Activated CD8-positive, alpha-beta memory T cell treated with anti-CD3 and anti-CD28 coated beads, Interleukin-2, amount 10 ng/mL, durations not matched to agents 7 days and 5 days (primary cell): ENCODE measurements at places on chromosomes 13 and 19. TPM values are rescaled to one million over a fixed set of nuclear protein-coding genes. Genes with fewer than 3 reads are reported as not detected.

DNA sequence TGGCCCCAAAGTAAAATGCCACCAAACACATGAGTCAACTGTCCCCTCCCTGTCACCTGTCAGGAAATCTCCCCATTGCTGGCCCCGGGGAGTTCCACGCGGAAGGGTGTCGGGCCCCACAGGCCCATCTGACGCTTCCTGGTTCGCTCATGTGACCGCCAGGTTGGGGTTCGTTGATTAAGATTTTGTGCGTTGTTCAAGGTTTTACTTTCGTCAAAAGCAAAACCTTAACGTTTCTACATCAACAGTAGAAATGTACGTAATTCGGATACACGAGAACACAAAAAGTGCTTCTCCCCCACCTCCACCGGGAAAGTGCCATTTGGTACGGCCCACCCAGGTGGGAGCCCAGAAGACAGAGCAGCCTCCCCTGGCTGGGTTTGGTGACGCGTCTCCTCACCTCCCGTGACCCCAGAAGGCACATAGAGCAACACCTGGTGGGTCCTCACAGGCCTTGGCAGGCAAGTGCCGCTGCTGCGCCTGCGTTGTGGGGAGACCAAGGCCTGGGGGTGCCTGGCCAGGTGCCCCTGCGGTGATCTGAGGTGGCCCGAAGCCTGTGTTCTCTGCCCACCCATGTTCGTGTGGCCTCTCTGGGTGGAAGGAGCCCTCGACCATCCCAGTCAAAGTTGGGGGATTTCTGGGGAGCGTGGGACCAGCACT, 161.6 kb downstream of the KDM4B start:
- peak; percentile 71 for DNase-seq

DNA sequence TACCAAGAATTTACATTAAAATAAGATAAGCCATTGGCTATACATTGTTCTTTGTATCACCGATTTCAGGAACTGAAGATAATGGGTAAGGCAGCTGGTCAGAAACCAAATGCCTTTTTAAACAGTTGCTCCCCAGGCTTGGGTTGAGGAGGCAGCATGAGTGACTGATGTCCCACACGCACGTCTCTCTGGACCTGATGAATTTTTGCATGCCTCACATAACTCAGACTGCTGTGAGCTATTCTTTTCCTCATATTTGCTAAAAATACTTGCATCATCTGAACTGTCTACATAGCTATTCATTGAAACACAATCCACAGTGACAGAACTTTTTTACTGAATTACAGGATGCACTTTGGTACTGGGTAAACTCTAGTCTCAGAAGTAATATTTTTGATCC, 123.6 kb upstream of the MAB21L1 start:
- no peak for DNase-seq

DNA sequence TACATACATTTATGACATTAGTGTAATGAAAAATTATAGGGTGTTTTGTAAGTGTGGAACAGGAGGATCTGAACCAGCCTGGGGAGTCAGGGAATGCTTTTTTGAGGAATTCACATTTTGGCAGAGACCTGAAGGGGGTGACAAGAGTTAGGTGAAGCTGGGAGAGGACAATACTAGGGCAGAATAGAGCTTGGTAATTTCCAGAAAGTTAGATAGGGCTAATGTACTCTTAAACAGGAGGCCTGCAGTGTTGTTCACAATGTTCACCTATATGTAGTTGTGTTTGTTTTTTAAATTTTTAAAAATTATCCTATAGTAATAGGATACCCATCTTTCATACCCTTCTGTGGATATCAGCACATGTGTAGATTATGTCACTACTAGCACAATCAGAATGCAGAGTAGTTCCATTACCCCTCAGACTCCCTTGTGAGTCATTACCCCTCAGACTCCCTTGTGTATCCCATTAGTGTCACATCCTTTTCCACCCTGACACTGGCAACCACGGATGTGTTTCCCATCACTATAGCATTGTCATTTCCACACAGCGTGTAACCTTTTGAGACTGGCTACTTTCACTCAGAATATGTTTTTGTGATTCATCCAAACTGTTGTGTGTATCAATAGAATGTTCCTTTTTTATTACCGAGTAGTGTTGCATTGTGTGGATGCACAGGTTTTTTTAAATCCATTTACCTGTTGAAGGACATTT, 43.1 kb downstream of the PCCA start:
- DNase-seq, result peak; percentile 51

DNA sequence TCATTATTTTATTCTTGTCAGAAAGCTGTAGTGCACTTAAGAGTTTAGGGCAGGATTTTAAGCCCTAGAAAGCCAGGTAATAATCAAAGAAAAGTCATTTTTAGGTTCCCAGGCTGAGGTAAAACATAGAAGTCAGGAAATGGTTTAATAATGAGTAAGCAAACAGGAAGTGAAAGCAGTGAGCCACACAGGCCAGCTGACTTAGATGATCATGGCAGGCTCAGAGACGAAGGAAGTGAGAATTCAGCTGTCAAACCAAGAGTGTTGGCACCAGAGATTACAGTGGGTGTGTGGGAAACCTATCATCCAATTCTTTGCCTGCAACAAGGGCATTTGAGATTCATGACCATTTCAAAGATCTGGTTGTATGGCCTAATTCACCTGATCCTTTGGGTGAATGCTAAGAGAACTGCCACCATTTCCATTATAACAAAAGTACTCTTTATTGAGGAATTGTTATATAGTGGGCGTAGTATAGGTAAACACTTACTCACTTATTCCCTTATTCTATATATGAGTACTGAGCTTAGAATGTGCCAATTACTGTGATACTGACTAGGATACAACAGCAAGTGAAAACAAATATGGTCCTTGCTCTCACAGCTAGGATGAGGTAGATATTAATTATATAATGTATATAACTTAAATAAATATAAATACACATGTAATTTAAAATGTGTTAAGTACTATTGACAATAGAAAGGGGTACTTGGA, 103.7 kb upstream of the EDNRB start:
- peak; percentile 80 for DNase-seq

The ATP4A gene
- not detected for total RNA-seq

The GNA15 gene
- 39.8 TPM for total RNA-seq

The KLK14 gene
- 0.61 TPM for total RNA-seq

DNA sequence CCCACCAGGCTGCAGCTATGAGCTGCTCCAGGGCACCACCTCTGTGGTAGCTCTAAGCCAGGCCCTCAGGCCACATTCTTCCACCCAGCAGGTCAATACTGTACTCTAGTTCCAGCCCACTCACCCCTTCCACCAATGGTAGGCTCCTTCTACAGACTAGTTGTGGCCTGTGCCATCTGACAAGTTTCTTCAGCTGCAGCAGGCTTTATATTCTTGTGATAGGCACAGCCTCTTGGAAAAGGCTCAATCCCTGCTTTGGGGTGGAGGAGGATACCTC, 8.5 kb downstream of the MICU2 start:
- DNase-seq, result no peak

- no peak for DNase-seq
Measured at GRCh38 chr19:24166055-24166454, 79.1 kb downstream of the ZNF254 start.
